Muscle of back (tissue), 13 donors: ENCODE measurements at places on chromosomes 12 and 14.

GRCh38 chr14:87866116-87866515, 126.9 kb downstream of the GALC start:
- DNase-seq: no peak

DNA sequence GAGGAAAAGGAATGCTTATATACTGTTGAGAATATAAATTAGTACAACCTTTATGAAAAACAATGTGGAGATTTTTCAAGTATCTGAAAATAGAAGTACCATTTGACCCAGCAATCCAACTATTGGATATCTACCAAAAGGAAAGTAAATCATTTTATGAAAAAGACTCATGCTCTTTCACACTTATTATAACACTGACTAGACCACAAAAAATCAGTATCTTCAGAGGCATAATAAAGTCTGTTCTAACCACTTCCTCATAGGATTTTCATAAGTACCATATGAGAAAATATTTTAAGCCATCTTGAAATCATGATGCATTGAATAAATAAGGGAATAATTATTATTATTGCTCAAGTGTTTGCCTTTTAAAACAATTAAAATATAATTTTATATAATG, 90.8 kb downstream of the SLCO1B1 start:
- DNase-seq: no peak

GRCh38 chr12:90677055-90677454, 277.9 kb downstream of the CCER1 start:
- no peak for DNase-seq

DNA sequence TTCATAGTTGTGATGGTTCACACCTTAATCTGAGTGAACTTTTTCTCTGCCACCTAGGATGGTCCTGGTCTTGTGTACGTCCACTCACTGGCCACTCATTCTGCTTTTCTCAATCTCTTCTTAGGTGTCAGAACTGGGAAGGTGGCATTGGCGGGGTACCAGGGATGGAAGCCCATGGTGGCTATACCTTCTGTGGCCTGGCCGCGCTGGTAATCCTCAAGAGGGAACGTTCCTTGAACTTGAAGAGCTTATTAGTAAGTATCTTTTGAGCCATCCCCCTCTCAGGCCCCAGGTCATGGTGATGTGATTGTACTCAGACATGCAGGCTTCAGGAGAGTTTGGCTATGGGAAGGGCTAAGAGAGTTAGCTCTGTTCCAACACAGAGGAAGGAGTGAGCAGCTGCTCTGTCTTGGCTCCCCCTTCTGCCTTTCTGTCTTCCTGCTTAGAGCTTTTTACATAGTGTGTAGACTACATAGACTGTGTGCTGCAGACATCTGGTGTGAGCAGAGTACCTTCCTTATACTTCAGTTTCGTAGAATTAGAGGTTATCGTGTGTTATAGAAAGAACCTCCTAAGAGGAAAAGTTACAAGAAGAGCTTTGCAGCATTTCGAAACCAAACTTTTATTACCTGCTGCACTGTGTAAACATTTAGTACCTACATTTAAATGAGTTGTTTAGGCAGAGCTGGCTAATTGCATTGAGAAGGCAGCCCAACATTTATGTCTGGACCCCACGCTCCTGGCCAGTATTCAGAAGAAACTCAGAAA, 54.2 kb downstream of the FNTB start:
- no peak for DNase-seq

DNA sequence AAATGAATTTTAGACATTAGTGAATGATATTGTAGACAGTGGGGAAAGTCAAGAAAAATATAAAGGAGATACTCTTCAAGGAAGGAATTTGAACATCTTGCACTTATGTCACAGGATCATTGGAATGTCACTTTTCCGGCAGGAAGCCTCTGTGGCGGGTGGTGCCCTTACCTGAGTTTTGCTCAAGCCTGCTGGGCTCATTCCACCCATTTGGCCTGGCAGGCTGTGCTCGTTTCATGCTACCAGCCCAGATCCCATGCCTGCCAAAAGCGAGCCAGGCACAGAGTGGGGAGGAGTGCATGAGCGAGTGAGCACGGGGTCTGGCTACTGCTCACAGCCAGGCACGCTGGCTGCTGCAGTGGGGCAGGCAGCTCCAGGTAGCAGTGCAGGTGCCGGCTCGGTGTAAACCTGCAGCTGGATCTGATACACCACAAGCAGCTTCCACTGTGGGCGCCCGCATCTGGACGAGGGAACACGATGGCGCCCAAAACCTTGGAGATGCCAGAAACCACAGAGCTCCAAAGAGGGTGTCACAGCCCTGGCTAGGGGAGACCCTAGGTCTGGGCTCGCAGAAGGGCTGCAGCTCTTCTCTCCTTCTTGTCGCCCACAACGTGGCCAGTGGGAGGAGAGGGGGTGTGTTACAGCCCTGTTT, 28.7 kb upstream of the YAF2 start:
- no peak for DNase-seq

DNA sequence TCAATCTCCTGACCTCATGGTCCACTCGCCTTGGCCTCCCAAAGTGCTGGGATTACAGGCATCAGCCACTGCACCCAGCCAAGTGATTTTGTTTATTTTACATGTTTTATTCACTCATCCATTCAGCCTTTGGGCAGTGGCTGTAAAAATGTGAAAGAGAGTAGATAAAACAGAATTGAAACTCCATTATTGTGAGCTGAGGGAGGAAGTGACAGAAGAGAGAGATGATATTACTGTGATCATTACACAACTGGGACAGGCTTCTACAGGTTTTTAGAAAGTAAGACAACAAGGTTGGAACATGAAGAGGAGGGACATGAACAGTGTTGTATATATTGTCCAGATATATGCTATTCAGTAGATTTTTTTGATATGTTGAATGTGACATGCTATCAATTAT, 25.0 kb downstream of the CREBL2 start:
- DNase-seq: no peak

DNA sequence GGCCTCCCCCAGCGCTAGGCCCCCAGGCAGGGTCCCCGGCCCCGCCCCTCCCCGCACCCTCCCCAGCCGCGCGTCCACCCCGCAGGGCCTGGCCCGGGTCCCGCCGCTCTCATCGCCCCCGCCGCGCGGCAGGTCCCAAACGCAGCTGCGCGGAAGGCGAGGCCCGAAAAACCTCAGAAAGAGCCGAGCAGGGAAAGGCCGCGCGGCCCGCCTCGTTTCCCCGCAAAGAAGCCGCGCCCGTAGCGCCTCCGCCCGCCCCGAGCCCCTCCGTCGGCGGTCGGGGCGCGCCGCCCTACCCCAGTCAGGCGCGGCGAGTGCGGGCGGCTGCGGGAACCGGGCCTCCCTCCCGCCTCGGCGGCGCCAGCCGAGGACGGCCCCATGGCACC, 324 bp downstream of the POLE start:
- no peak for DNase-seq

- peak; percentile 99 for DNase-seq
Measured at GRCh38 chr12:13196130-13196921, at the start of gene EMP1. Gene EMP1, plus strand, starts transcription at chr12:13196726. Its CDS starts 14,785 bp downstream, at chr12:13211511.

GRCh38 chr12:44405297-44405696, 470.8 kb downstream of the NELL2 start:
- no peak for DNase-seq
